ENCODE measurements at places on chromosomes 3 and 15. TPM values are rescaled to one million over a fixed set of nuclear protein-coding genes. Genes with fewer than 3 reads are reported as not detected.

The RASGRF1 gene
- total RNA-seq = not detected

The BLM gene
- 35.9 TPM for total RNA-seq

GRCh38 chr3:113086560-113087461 is 96.0 kb downstream of the GTPBP8 start:
- DNase-seq = no peak

DNA sequence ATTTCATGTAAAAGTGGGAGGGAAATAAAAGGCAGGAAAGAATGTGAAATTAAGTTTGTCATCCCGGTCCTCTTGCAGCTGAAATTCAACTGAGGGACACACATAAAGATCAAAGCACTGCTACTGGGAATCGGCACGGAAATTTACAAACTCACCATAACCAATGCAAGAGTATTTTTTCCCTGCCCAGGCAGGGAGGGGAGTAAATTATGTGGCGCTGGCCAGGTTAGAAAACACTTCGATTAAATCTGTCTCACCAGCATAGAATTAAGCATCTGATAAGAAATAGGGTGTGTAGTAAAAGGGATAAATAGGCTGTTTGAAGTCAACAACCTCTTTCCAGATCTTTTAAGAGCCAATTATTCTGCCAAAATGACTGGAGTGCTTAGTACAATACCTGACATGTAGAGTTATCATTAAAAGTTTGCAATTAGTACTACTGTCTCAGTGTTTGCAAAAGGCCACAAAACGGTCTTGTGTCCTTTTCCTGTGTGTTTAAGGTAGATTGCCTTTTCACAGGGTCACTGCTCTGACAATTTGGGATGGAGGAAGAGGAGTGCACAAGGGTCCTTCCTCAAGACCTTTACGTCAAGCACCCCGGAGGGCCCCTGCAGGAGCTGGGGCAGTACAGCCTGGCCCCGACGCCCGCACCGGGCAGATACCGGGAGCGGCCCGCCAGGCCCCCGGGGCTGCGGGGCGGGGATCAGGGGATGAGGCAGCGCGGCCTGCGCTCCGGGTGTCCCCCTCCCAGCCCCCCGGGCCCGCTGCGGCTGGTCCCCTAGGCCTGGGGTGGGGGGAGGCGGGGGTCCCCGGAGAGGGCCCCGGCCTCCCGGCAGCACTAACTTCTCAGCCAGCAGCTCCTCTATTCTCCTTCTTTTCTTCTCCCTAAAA is 651 bp downstream of the UBA3 start:
- DNase-seq = peak; percentile 53

DNA sequence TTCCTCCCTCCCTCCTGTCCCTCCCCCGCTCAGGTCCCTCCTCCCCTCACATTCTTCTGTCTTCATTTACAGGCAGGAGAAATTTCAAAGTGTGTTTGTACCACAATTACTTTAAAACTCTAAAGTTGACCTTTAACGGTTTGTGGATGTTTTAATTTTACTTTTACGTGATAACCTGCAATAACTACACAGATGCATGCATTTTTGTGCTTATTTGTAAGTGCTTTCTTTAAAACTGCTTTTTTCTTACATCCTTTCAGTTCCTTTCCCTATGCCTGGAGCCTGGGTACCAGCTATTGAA is 51.8 kb upstream of the CGNL1 start:
- DNase-seq = no peak

DNA sequence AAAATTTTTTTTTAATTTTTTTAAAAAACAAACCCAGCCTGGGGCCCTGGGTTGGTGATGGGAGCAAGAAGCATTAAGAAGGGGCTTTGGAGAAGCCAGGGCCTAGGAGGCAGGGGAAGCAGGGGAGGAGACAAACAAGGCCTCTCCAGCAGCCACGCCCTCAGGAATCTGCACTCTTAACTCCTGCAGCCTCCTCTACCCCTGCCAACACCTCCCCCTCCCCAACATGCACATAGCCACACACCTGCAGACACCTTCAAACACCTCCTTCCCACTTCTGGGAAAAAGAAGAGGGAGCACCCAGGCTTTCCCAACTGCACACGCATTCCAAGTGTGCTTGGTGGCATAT is 2.7 kb upstream of the DCAF1 start:
- no peak for DNase-seq

The GRK7 gene
- not detected for total RNA-seq

- DNase-seq = no peak
Observed at GRCh38 chr3:128312271-128312670, 154.4 kb downstream of the DNAJB8 start.

DNA sequence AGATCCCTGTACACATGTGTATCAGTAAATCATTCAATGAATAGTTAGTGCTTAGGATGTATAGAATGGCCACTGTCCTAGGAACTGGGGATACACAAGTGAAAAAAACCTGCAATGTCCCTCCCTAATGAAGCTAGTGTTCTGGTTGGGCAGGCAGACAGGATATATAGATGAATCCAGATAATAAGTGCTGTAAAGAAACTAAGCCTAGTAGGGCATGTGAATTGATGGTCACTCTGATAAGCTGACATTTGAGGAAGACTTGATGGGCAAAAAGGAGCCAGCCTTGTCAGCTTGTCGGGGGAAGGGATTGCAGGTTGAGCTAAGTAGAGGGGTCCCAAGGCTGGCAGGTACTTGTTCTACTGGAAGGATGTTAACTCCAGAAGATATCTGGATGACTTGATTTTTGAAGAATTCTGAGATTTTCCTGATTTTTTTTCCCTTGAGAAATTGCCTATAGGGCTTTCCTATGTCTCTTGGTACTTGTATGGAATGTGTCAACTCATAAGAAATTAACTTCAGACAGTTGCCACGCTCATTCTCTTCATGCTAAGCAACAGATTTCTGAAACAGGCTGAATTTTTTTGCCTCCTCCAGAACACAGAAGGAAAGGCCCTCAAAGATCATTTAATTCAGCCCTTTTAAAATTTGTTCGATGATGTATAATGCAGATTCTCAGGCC is 6.3 kb upstream of the KIF23 start:
- DNase-seq = no peak

DNA sequence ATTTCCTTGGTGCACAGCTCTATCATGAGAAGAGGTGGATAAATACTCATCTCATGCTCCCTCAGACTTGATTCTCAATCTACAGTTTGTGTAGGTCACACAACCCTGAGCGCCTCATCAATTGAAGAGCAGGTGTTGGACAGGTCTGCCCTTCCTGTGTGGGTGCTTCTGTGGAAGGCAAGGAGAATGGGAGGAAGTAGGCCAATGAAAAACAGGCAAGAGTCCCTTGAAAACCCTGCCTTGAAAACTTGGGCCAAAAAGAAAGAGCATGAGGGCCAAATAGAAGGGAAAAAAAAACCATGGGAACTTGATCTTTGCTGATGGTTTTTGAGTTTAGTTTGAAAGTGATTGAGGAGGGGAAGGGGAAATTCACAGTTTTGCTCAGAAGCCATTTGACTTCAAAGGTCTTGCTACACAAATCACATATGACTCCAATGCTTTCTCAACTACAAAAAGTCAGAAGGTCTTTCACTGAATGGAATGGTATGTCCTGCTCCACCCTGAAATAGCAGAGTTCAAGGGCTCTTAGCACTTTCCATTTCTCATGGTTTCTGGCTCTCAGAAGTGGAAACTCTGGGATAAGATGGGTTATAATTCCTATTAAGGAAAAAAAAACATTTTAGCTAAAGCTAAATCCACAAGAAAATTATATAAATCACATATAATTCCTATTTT is 37.2 kb upstream of the TM4SF1 start:
- DNase-seq = no peak

The SEMA4B gene
- total RNA-seq = 23.9 TPM

GRCh38 chr3:101852983-101853840 is 3.9 kb downstream of the NFKBIZ start:
- DNase-seq = no peak

DNA sequence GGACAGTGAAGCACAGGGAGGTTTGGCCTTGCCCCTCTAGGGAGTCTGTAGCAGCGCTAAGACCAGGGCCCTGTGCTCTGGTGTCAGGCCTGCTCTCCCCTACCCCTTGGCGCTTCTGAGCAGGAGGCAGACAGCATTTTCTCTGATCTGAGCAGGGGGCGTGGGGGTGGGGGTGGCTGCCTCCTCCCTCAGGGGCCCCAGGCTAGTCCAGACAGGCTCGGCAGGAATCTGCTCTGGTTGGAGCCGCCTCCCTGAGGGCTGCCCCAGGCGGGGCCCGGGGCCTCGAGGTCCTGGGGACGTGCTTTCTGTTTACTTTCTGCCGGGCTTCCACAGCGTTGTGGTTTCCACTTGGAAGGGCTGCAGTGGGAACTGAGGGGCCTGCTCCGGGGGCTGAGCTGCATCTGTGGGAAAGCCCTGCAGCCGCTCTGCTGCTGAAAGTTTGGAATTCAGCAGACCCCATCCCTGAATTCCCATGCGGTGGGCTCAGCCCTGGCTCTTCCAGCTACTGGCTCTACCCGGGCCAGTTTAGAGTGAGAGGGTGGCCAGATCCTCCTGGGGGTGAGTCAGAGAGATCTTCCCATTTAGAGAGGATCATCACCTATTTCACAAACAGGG is 105.4 kb downstream of the LINGO1 start:
- DNase-seq = peak; percentile 51

- DNase-seq = peak; percentile 73
Observed at GRCh38 chr3:52055537-52056351, 627 bp downstream of the DUSP7 start.

- peak; percentile 80 for DNase-seq
Observed at GRCh38 chr15:73368301-73369136, at the start of gene HCN4. Gene HCN4, minus strand, starts transcription at chr15:73368958. Its CDS starts 688 bp downstream, at chr15:73368270.

The TMIE gene
- 0.74 TPM for total RNA-seq

DNA sequence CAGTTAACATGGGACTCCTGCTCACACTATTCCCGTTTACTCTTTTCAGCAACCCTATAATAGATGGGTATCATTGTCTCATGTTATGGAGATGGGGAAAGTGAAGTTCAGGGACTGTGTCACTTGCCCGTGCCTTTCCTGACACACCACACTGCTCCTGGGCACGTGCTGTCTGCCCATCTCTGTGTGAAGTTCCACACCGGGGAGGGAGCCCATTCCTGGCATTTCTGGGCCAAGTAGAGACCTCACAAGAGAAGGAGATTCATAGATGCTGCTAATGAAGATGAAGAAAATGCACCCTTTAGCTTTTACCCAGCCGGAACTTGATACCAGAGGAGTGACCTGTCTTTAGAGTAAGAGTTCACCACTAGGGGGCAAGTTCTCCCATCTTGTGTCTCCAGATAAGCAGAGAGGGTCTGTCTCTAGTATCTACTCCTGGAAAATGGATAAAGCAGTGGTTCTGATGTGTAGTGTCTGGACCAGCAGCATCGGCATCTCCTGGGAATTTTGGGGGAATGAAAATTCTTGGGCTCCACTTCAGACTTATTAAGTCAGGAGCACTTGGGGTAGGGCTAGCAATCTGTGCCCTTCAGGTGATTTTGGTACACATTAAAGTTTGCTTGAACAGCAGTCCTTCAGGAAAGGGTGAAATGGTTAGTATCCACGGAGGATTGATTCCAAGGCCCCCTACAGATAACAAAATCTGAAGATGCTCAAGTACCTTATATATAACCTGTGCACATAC is 2.0 kb upstream of the TOPBP1 start:
- DNase-seq = no peak

DNA sequence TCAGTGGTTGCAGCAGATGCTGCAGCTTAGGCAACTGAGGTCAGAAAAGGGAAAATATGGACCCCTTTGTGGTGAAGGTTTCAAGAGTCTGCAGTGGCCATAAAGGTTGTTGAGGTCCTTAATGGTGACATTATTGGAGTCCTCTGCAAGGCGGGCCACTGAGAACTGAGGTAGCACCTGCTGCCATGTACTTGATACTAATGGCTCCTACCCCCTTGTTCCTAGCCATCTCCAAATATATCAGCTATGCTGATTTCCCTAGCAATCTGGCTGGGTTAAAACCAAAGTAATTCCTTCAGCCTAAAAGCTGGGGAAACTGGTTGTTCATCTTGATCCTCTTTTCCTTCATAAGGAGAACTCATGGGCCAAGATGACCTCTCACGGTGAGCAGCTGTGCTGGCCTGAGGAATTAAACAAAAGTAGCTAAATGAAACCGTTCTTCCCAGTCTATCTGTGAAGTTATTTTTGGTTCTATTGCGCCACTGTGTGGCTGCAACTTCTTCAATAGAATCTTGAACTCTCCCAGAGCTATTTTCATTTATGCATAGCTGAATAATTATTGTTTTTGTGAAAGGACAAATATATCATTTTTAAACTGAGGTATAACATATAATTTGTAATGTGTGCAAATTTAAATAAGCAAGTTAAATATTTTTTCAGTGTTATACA is 76.1 kb upstream of the PLSCR4 start:
- no peak for DNase-seq

The KBTBD13 gene
- 10.6 TPM for total RNA-seq

DNA sequence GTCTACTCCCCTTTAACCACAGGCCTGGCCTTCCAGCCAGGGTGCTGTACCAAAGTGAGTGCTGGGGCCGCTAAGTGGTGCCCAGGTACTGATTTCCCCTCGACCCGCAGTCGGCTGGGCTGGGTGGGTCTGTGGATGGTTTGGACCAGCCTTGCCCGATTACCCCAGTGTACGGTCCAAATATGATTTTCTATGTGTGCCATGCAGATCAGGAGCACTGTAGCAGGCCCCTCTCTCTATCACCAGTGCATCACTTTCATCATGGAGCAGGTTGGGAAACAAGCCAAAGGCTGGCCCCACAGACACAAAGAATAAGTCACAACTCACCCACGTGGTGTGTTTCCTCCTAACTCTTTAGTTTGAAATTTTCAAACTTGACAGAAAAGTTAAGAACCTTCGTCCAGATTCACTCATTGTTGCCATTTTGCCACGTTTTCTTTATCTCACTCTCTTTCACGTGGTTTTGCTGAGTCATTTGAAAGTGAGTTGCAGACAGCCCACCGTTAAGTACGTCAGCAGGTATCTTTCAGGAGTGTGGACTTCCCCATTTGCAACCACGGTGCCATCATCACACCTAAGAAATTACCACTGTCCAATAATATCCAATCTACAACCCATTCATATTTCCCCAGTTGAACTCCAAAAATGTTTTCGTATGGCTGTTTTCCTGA is 37.0 kb downstream of the ZNF710 start:
- no peak for DNase-seq

The TXNRD3 gene
- total RNA-seq = 5.0 TPM

GRCh38 chr3:183984127-183984740 is 33.5 kb downstream of the ABCC5 start:
- no peak for DNase-seq

The PRR20G gene
- not detected for total RNA-seq

DNA sequence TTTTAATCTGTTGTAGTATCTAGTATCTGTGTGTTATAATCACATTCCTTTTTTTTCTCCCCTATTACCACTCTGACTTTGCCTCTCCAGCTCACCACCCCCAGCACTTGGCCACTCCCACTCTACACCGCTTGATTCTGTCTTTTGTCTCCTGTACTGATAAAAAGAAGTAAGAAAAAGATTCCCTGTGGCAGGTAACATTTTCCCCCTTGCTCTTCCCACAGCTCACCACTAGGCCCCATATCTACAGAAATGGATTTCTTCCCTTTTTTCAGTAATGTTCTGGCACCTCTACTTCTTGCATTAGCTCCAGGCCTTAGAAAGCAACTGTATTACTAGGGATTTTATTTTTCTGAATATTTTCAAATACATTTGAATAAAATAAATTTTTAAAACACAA is 25.6 kb downstream of the KCNH8 start:
- DNase-seq = no peak

DNA sequence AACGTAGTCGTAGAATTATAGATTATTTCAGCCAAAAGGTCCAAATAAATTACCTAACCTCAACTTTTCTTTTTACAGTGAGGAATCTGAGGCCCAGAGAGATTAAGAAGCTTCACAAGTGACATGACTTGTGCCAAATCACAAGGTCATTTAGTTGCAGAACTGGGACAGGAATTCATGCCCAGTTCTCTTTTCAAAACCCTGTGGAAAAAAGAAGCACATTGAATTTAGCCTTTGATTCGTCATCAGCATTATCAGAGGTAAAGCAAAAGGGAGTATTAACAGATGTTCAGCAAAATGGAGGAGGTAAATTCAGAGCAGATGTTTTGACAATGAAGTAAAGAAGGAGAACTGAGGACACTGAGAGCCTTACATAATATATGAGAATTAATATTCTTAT is 4.5 kb downstream of the SERPINI2 start:
- DNase-seq = no peak
